Panc1 (cell line): ENCODE measurements at places on chromosomes 4 and X.

- no peak for DNase-seq
These were observed 4.0 kb downstream of the COL25A1 start for GRCh38 chr4:109298279-109299010.

- no peak for DNase-seq
These were observed 231.5 kb upstream of the DIAPH2 start for GRCh38 chrX:96453139-96453538.

GRCh38 chr4:63049726-63050125, 1359.5 kb downstream of the TECRL start:
- no peak for DNase-seq

DNA sequence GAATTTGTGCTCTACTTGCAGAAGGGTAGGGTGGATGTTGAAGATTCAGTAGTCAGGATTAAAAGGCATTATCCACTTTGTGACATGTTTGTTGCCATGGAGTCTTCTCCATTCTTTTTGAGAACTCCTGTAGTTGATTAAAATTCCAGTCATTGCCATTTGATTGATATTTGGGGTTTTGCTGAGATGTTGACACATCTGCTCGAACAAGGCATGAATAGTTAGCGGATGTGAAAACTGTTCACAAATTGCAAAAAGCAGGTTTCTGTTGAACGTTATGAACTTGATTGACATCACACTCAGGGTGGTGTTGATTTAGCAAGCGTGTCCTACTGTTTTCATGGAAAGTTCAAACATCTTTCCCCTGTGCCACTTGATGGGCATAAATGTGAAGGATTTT, 16.9 kb downstream of the LIMCH1 start:
- DNase-seq = no peak

DNA sequence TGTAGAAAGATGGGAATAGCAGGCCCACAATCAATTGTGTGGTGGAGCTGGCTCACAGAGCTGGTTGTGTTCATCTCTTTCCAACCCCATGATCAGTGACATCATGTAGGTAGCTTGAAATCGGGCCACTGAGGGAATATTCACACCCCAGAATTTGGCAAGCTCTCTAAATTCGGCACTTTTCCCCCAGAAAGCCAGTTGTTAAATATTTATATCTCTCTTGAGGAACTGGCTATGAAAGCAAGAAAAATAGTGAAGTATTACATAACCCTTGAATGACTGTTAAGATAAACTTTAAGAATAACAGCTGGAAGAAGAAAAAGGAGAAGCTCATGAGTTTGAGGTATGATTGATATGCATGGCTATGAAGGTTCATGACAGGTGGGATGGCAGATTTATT, 38.9 kb downstream of the GPRIN3 start:
- no peak for DNase-seq

DNA sequence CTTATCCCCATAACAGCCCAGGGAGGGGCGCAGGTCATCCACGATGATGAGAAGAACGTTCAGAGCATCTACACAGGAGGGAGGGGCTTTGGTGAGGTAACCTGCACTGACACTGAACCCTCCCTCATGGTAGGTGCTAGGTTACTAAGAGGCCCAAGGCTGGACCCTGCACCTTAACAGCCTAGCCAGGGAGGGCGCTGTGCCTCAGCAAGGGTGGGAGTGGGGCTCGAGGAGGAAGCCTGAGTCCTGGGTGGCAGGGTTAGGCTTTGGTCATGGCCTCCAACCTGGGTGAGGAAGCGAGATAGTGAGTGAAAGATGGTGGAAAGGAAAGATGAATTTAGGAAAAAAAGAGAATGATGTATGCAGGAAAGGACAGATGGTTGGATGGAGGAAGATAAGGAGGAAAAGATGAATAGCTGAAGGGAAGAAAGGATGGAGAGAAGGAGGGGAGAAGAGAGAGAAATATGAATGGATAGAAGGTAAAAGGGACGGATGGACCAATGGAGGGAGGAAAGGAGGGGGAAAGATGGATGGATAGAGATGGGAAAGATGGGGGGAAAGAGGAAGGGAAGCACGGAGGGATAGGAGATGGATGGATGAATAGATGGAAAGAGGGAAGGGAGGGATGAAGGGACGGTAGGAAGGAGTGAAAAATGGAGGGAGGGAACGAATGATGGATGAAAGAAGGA, 736 bp downstream of the IDS start:
- no peak for DNase-seq

GRCh38 chr4:156723951-156724668, 247.5 kb downstream of the PDGFC start:
- no peak for DNase-seq

GRCh38 chrX:2521927-2522386, 21.2 kb upstream of the DHRSX start:
- DNase-seq = no peak
